ENCODE measurements at places on chromosomes 5 and 9.

DNA sequence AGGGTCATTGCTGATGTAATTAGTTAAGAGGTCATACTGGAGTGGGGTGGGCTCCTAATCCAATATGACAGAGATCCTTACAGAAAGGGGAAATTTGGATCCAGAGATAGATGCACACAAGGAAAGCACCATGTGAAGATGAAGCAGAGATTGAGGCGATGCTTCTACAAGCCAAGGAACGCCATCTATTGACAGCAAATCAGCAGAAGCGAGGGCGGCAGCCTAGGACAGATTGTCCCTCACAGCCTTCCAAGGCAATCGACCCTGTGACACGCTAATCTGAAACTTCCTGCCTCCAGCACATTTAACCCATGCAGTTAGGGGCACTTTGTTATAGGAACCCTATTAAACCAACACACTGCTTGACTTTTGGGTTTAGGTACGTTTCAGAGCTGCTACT is 285.1 kb upstream of the DAP start:
- DNase-seq, result no peak

GRCh38 chr5:62717301-62717933 is 138.8 kb downstream of the LRRC70 start:
- no peak for DNase-seq

- no peak for DNase-seq
These were observed 37.2 kb upstream of the SH3PXD2B start for GRCh38 chr5:172491481-172491880.

GRCh38 chr5:15620501-15620900 is 120.5 kb downstream of the FBXL7 start:
- no peak for DNase-seq

- no peak for DNase-seq
These were observed 144.7 kb upstream of the LRRTM2 start for GRCh38 chr5:139019880-139020279.

- no peak for DNase-seq
These were observed 23.3 kb downstream of the SPZ1 start for GRCh38 chr5:80343067-80343466.

DNA sequence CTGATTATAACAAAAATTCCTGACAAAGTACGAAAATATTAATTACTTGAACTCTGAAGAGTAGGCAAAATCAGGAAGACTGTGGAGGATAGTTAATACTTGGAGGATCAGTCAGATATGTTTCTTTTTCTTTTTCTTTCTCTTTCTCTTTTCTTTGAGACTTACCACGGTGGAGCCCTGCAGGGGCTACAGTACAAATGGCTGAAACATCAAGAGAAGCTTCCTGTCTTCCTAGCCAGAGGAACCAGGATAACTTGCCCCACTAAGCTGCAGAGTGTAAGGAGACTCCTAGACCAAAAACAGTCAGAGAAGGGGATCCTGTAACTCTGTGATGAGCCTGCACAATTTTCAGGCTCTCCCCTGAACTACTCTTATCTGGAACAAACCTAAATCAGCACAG is 324.6 kb upstream of the TYRP1 start:
- no peak for DNase-seq
